ENCODE measurements at places on chromosomes 6 and 20.

DNA sequence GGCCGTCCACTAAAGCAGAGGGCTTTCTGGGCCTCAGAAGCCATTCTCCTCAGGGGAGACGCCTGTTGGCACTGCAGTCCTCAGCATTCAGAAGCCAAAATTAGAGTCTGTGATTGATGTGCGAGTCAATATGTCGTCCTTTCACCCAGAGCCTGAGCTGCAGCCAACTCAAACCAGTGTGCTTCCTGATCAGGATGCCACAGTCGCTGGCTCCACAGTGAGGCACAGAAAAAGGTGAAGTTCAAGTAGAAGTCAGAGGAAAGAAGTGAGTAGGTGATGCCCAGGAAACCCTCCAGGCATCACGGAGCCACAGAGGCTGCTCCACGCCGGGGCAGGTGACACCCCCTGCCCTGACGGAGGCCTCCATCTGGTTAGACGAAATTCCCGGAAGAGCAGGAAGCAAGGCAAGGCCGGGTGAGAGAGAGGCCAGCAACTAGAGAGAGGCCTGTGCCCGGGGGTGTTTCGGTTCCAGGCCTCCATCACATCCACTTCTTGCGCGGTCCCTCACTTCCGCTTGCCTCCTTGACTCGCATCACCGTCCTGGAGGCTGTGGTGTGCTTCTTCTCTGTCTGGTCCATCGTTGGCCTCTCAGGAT is 177.7 kb upstream of the SNX9 start:
- DNase-seq: no peak

DNA sequence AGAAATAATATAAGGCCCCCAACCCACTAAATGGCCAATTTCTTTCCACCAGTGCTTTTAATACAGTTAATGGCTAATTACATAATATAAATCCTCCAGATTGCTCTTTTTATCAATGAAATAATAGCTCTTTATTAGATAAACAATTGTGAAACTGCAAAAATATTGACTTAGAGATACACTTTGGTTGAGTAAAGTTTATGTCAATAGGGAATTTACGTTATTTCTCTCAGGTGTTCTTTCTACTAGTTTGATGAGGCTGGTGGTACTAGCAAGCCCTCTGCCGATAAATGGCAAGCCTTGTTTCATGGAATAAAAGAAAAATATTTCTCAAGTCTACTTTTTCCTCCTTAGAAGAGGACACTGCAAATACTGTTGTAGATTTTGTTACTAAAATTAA is 18.9 kb downstream of the RFX6 start:
- DNase-seq: no peak

DNA sequence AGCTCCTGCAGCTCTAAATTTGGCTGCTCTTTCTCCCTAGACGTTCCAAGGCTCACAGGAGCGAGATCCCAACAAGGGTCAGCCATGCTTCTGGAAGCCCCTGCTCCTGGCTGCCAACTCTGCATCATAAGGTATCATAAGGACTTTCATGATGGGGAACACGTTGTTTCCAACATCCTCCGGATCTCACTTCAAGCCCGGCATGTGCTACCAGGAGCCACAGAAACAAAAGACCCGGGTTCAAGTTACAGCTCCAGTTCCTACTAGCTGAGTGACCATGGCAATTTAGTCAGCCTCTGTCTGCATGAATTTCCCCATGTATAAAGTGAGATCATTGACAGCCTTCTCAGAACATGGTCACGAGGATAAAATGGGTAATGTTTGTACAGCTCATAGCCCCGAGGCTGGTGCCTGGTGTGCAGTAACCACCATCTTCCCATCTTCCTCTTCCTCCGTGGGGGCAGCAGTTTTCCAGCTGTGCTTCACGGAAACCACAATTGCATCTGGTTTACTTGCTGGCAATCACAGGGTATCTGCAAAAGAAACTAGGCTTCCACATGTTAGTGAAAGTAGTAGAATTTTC is 209.0 kb upstream of the ECI2 start:
- no peak for DNase-seq

DNA sequence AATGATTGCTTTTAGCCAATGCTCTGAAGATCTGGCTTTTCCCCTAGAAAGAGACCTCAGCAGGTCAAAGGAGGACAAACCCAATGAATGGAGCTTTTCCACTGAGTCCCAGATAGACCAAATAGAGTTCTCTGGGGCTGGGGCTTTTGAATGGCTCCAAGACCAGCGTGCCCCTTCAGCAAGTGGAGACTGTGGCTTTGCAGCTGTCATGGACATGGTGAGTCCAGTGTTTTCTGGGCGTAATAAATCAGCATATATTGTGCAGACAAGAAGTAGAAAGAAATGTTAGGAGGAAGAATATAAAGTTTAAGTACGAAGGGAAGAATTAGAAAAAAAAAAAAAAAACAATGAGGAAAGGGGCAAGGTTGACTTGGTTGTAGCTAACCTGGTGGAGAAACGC is 28.1 kb downstream of the ULBP1 start:
- DNase-seq: no peak

DNA sequence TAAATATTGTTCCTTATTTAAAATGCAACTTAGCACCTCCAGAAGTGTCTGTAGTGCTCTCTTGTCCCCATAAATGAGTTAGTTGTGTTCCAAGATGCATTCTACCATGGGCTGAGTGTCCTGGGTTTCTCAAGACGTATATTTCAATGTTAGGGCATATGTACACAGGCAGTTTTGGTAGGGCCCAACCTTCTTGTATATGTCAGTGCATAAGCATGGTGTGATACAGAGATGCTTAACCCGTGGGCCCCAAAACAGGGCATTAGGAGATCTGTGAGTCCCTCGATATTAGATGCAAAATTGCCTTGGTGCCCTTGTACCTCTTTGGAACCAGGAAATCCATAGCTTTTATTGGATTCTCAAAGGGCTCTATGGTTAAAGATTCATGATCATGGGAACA is 91.5 kb upstream of the HIVEP1 start:
- DNase-seq: no peak

GRCh38 chr6:27726619-27727023 is 185.6 kb downstream of the OR2B2 start:
- DNase-seq: no peak

DNA sequence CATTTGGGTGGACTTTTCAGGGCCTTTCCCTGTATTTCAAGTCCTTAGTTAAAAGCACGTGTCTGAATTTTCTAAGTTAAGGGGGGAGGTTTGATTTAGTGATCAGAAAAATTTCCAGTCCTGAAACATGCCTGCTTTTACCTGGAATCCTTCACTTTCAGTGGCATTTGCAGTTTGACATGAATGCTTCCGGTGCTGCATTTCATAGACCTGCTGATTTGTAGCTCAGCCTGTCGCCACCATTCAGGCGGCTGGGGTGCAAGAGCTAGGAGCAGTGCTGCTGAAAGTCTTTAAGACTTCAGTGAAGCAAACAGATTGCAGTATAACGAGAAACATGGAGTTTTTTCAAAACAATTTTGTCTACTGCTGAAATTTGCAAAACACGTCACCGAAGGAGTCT is 14.0 kb downstream of the RPS6KA2 start:
- no peak for DNase-seq

GRCh38 chr6:15588971-15589634 is 73.7 kb downstream of the DTNBP1 start:
- no peak for DNase-seq

DNA sequence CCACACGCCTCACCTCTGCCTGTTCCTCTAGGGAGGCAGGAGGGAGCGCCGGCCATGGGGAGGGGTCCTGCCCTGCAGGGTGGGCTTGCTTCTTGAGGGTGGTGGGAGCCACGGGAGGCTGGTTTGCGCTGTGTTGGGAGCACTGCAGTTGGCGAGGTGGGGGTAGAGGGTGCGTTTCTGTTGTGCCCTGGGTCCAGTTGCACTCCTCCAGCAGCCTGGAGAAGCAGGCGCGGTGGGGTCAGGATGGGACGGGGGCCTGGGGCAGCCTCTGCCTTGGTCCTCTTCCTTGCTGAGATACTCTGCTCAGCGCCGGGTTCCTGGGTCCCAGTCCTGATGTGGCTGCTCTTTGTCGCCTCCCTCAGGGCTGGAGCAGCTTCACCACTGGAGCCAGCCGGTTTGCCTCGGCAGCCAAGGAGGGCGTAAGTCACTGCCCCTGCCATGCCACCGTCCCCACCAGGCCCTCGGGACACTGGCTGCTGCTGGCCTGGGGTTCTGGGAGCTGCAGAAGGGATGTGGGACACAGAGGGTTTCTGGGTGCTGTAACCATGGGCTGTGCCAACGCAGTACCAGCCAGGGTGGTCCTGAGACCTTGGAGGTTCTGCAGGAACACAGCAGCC is 8.4 kb downstream of the ARFGAP1 start:
- no peak for DNase-seq

GRCh38 chr20:59771506-59772372 is 161.7 kb downstream of the SYCP2 start:
- no peak for DNase-seq

DNA sequence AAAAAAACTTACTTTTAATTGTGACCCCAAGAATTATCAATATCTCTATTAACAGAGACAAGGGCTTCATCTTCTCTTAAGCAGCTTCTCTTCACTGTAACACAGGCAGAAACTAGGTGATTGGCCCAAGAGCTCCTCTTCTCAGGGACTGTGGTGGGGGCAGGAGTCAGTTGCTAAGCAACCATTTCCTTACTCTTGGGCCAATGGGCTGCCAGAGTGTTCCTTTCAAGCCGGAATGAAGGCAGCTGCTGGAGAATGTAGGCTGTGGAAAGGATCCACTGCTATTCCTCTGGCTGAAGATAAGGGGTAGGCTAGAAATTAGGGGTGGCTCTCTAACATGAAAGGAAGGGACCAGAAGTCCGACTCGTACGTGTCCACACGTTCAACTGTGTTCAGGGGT is at the start of gene SEL1L2:
Gene SEL1L2, minus strand, starts transcription at position 150 of the 400 bp plus-strand sequence. Its CDS starts 80 bp downstream, at position 70.
- DNase-seq: no peak
